ENCODE measurements at places on chromosomes 5 and 9. TPM values are rescaled to one million over a fixed set of nuclear protein-coding genes. Genes with fewer than 3 reads are reported as not detected.

Gene ENC1
- 68.1 TPM for polyA plus RNA-seq

Gene ABHD17B
- polyA plus RNA-seq = 16.3 TPM

DNA sequence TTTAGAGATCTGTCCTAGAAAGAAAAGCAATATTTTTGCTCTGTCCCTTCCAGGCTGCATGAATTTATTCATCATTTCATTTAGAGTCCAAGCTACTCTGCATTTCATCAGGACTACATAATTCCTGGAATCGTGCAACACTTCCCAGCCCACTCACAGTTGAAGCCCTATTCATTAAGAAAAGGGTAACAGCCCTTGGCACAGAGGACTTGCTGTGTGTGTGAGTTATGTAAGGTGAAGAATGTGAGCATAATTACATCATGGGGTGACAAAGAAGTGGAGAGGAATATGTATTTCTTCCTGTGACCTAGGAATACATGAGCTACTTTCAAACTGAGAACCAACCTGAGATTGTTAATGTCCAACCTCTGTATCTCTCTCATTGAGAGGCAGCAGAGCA lies 317.4 kb downstream of the ARHGEF28 start:
- DNase-seq = no peak
- peaks cover 12% of the 10 kb centered on the region for H3K4me1 ChIP-seq
- H3K27ac ChIP-seq = no peak overlapping the region

Gene PROB1
- polyA plus RNA-seq = 0.26 TPM

Gene PHYHD1
- 4.7 TPM for polyA plus RNA-seq

Gene PRRX2
- not detected for polyA plus RNA-seq

DNA sequence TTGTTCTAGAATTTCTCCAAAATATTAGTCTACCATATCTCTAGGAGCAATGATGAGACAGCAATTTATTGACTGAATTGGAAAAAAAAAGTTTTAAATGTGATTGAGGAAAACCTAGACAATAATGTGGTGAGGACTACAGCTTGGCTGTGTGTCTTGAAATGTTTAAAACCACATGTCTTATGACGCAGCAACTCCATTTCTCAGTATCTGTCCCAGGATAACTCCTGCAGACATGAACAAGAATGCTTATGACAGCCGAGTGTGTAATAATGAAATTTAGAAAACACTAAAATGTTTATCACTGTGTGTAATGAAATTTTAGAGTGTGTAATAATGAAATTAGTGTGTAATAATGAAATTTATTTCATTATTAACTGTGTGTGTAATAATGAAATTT lies 254.1 kb upstream of the DAPK1 start:
- DNase-seq = no peak
- no peak overlapping the region for H3K27ac ChIP-seq
- no peaks in the 10 kb centered on the region for H3K27me3 ChIP-seq
- H3K4me1 ChIP-seq = no peaks in the 10 kb centered on the region
- H3K36me3 ChIP-seq = no peaks in the 10 kb centered on the region

Gene TEX48
- polyA plus RNA-seq = not detected

Gene MORN5
- not detected for polyA plus RNA-seq

DNA sequence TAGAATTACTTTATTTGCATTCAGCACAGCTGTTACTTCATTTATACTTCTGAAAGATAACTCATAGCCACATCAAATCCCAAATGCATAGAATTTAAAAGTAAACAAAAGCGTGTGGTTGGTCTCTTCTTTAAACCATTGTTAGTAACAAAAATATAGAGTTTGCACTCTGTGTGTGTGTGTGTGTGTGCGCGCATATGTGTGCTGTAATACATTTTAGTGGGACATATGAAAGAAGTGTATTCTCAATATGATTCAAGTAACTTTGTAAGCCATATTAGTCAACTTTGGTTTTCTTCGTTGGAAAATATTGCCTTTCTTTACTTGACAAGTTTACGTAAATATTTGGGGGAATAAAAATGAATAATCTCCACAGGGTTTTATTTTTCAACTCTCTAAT lies 106.1 kb upstream of the PRRC1 start:
- no peak overlapping the region for H3K27ac ChIP-seq
- H3K4me1 ChIP-seq = no peaks in the 10 kb centered on the region
- no peak overlapping the region for H3K4me3 ChIP-seq
- no peaks in the 10 kb centered on the region for H3K36me3 ChIP-seq
- no peak for DNase-seq

Gene IRGM
- polyA plus RNA-seq = not detected

- H3K4me1 ChIP-seq = no peaks in the 10 kb centered on the region
- no peak overlapping the region for H3K27ac ChIP-seq
- no peaks in the 10 kb centered on the region for H3K27me3 ChIP-seq
- H3K4me3 ChIP-seq = no peak overlapping the region
- no peak for DNase-seq
Measured at GRCh38 chr5:152456815-152457443, 51.9 kb upstream of the NMUR2 start.

Gene LECT2
- polyA plus RNA-seq = not detected

- no peaks in the 10 kb centered on the region for H3K36me3 ChIP-seq
- peaks cover 10% of the 10 kb centered on the region for H3K4me1 ChIP-seq
- H3K27ac ChIP-seq = no peak overlapping the region
Measured at GRCh38 chr5:35229076-35230037, 930 bp downstream of the PRLR start.

Gene ADAMTS12
- 0.49 TPM for polyA plus RNA-seq

DNA sequence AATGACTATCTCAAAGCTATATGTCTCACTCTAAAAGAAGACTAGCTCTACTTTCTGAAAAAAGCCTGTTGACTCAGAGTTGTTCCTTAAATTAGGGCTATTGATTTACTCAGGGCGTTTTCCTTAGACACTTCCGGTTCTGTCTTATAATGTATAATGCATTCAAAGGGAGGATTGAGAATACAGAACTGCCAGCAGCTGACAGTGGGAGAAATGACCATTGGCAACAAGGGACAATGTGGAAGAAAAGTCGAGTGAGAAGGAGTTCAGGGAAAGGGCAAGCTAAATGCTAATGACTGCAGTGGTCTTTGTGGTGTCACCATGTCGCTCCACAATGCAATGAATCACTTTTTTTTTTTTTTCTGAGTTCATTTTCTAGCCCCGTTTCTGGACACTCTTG lies 65.7 kb upstream of the ANKH start:
- H3K4me3 ChIP-seq = no peak overlapping the region
- DNase-seq = no peak
- H3K36me3 ChIP-seq = no peaks in the 10 kb centered on the region

Gene ELAVL2
- polyA plus RNA-seq = 4.3 TPM

DNA sequence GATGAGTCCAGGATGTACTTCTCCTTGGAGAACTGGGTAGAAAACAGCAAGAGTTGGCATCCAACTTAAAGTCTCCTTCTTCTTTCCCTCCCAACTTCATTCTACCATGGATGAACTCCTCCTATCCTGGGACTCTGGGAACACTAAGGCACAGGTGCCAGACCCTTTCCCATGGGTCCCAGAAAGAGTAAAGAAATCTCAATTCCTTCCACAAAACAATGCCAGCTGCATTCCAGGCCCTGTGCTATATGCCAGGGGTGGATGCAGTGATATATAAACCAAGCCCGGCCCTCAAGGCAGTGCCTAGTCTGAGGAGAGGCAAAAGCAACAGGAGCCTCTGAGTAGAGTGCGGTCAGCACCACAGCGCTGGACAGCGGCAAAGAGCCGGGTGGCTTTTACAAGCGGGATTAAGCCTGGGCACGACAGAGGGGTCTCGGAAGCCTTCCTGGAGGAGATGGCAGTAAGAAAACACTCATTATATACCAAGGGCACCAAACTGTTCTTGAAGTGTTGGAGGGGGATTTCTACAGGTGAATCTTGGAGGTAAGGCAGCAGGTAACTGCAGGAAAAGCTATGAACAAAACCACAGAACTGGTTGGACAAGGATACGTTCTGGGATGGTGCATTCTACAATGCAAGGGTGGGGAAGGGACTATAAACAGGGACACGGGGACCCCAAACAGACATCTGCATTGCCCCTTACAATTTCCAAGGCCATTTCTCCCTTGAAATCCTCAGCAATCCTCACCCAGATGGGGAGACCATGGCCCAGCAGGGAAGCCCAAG lies 16.4 kb upstream of the TOR2A start:
- no peak overlapping the region for H3K27ac ChIP-seq
- no peaks in the 10 kb centered on the region for H3K4me1 ChIP-seq
- H3K36me3 ChIP-seq = no peaks in the 10 kb centered on the region

- no peaks in the 10 kb centered on the region for H3K27me3 ChIP-seq
- DNase-seq = peak; percentile 59
- no peak overlapping the region for H3K4me3 ChIP-seq
- H3K36me3 ChIP-seq = no peaks in the 10 kb centered on the region
Measured at GRCh38 chr5:125129151-125129806, 382.8 kb upstream of the ZNF608 start.

DNA sequence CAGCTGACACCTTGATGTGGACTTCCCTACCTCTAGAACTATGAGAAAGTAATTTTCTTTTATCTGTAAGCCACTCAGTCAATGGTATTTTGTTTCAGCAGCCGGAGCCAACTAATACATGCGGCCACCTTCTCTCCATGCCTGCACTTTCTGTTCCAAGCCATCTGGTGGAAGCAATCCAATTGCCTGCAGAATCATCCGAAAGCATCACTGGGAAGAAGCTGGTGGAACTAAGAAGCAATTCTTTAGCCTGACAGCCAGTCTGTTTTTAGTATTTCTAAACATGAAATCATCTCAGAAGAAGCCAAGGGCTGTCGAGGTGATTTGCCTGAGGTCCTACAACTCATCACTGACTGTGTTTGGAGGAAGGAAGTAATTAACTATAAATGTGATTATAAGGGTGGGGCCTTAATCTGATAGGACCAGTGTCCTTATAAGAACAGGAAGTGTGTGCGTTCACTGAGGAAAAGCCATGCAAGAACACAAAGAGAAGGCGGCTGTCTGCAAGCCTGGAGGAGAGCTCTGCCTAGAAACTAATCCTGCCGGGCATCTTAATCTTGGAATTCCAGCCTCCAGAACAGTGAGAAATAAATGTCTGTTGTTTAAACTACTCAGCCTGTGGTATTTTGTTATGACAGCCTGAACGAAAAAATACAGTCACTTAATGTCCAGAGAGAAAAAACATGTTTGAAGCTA lies 49.1 kb downstream of the NXNL2 start:
- DNase-seq = peak; percentile 48
- peak overlapping the region; percentile 56 for H3K4me3 ChIP-seq
- peak overlapping the region; percentile 50 for H3K27ac ChIP-seq

Gene ZNF883
- 0.90 TPM for polyA plus RNA-seq

Gene PTGS1
- 4.5 TPM for polyA plus RNA-seq

- no peak overlapping the region for H3K27ac ChIP-seq
- H3K4me3 ChIP-seq = no peak overlapping the region
- no peak for DNase-seq
- no peaks in the 10 kb centered on the region for H3K27me3 ChIP-seq
- no peaks in the 10 kb centered on the region for H3K36me3 ChIP-seq
- peaks cover 19% of the 10 kb centered on the region for H3K4me1 ChIP-seq
Measured at GRCh38 chr5:93277051-93277450, 304.0 kb downstream of the NR2F1-AS1 start.

Gene SLC6A19
- polyA plus RNA-seq = not detected

GRCh38 chr5:93582677-93583438 lies at the start of gene NR2F1:
TSS of gene NR2F1 (plus strand) at chr5:93583222. CDS start at chr5:93585024, 1,802 bp downstream.
- H3K4me3 ChIP-seq = peak within 1 kb of the TSS; percentile 83
- no peaks in the 10 kb centered on the region for H3K36me3 ChIP-seq
- DNase-seq = no peak
- no peak within 1 kb of the TSS for H3K27ac ChIP-seq
- H3K27me3 ChIP-seq = peaks cover 76% of the 10 kb centered on the region

- H3K36me3 ChIP-seq = peaks cover 12% of the 10 kb centered on the region
- H3K4me3 ChIP-seq = peak overlapping the region; percentile 57
- DNase-seq = no peak
- H3K4me1 ChIP-seq = peaks cover 3% of the 10 kb centered on the region
- H3K27me3 ChIP-seq = no peaks in the 10 kb centered on the region
- H3K27ac ChIP-seq = peak overlapping the region; percentile 99
Measured at GRCh38 chr5:91378752-91379211, 4.3 kb downstream of the ARRDC3 start.

DNA sequence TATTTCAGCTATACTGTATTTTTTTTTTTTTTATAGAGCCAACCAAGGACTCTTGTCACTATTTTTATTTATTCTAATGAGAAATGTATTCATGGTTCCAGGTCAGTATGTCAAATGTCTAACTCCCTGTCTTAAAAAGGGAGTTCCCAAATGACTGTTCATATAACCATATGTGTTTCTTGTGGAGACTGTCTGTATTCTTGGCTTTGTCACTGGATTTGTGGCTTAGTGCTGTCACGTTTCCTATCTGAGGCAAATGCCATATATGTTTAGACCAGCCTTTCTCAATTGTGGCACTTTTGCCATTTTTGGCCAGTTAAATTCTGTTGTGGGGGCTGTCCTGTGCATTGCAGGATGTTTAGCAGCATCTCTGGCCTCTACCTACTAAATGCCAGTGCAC lies 3.1 kb downstream of the GCNT1 start:
- H3K36me3 ChIP-seq = no peaks in the 10 kb centered on the region
- no peak overlapping the region for H3K27ac ChIP-seq
- H3K4me1 ChIP-seq = peaks cover 11% of the 10 kb centered on the region
- H3K4me3 ChIP-seq = no peak overlapping the region

Gene FOXD4L4
- 0.03 TPM for polyA plus RNA-seq

DNA sequence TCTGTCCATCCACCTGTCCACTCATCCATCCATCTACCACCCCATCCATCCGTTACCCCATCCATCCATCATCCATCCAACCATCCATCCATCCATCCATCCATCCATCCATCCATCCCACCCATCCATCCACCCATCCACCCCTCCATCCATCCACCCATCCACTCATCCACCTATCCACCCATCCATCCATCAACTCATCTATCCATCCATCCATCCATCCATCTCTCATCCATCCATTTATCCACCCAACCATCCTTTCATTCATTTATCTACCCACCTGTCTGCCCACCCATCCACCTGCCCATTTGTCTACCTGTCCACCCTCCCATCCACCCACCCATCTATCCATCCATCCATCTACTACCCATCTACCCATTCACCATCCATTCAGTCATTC lies 84.1 kb upstream of the ASS1 start:
- no peak overlapping the region for H3K27ac ChIP-seq
- H3K36me3 ChIP-seq = no peaks in the 10 kb centered on the region
- H3K4me3 ChIP-seq = no peak overlapping the region
- H3K27me3 ChIP-seq = no peaks in the 10 kb centered on the region
- H3K4me1 ChIP-seq = no peaks in the 10 kb centered on the region

Gene FCN2
- not detected for polyA plus RNA-seq

GRCh38 chr5:169650701-169651331 lies 13.7 kb downstream of the DOCK2 start:
- no peak for DNase-seq
- no peaks in the 10 kb centered on the region for H3K27me3 ChIP-seq
- no peak overlapping the region for H3K4me3 ChIP-seq
- H3K36me3 ChIP-seq = no peaks in the 10 kb centered on the region
- no peak overlapping the region for H3K27ac ChIP-seq

Gene EIF4EBP3
- polyA plus RNA-seq = 5.2 TPM
